ENCODE measurements at places on chromosomes 2 and 18.
A peak's percentile ranks its signal among the peaks of the same experiment; 100 is the strongest.

GRCh38 chr2:65666156-65666725, 233.8 kb upstream of the SPRED2 start:
- no peak for DNase-seq

DNA sequence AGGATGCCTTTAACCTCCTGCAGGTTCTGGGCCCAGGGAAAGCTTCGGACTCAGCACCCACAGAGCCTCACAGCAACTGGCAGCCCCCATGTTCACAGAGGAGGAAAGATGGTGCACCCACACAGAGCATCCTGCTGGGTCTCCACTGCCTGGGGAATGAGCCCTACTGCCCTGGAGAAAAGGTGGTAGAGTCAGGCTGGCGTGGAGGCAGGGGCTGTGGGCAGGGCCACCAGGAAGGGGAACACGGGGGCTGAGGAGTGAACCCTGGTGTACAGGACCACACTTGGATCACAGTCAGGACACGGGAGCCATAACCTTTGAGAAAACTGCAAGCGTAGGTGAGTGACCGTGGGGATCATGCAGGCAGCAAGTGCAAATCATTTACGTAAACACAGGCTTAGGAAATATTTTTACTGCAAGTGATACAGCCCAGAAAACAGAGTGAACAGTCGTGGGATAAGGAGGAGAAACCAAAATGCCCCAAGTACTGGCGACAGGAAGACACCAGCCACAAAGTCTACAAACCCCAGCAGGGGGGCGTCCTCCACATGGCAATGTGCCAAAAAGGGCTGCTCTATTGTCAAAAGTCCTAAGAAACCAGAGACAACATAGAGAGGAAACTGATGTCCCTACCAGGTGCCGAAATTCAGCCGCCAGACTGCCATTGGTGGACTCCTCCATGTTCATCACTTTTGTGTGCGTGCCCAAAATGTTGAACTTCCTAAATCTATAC, 27.6 kb downstream of the STAT1 start:
- no peak for DNase-seq

- DNase-seq = no peak
These were observed 95.6 kb downstream of the CYP26B1 start for GRCh38 chr2:72051971-72052505.

- DNase-seq = no peak
These were observed 70.7 kb downstream of the CALCRL start for GRCh38 chr2:187377340-187377739.

DNA sequence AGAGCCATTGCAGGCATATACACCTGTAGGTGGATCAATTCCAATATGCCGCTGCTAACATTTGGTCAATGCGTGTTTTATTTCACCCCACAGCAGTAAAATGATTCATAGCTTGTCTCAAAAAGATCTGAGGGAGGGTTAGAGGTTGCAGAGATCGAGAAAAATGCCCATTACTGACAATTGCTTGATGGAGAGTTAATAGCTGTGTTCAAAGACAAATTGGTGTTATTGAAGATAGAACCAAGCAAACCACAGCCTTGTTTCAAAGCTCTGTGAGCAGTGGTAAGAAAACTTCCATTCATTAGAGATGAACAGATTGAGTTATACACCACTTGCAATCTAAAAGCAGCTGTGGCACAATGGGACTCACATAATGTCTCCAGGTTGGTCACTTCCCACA, 95.4 kb downstream of the KCNE4 start:
- no peak for DNase-seq

DNA sequence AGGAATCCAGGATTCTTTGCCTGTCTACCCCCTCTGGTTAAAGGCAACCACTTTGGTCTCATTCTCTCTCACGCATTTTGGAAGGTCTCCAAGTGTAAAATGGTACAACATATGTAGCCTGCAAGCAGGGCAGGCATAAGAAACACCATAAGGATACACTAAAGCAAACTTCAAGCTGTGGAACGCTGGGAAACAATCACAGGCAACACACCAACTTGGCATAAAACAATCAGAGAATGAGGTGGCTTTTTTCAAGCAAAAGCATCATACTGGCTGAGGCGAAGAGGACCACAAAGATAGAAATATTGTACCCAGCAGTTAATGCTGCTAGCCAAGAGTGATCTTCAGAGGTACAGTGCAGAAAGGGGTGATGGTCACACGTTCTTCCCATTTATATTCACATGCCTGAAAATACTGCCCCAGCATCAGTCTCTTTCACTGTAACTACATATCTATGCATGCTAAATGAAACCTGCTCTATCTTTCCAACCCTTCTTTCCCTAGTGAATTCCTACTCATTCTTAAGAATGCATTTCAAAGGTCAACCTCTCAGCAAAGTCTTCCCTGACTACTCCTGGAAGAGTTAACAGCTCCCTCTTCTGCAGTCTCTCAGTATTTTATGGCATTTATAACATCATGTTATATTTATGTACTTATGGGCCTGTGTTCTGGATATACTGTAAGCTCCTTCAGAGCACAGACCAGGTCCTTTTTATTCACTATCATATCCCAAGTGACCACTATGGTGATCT, 71.9 kb upstream of the GALNT5 start:
- no peak for DNase-seq

DNA sequence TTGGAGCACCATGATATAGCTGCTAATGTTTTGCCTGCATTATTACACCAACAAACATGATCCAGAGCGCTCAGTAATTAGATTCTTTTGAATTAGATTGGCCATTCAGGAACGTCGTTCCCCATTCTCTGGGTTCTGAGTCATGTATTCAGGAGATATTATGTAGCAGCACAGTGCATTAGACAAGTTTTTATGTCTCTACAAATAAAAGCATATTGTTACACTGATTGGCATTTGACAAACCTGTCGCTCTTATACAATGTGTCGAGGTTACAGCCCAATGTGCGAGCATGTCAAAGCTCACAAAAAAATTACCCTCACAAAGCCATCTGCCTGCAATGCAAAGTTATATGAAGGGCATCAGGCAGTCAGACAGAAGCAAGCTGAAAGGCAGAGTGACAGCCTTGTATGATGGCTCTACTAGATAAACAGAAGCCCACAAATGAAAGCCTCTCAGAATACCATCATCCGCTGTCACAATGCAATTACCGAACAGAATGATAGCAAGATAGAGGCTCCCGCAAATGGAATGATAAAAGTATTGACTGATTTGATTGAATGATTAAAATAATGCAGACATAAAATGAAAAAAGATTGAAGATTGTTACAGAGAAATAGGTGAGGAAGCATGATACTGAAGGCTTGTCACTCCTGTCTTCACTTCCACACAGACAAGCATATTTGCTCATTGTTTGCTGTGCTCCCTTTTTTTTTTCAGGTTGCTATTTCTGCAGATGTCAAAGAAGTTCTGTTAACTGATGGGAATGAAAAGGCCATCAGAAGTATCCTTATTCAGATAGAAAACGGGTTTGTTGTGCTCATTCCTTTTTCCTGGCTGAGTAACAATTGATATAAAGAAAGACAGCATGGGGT, 234.6 kb upstream of the SIX3 start:
- no peak for DNase-seq

- no peak for DNase-seq
These were observed 28.2 kb upstream of the MCM6 start for GRCh38 chr2:135904341-135904989.

GRCh38 chr18:3901811-3902210, 451.8 kb downstream of the TGIF1 start:
- no peak for DNase-seq

DNA sequence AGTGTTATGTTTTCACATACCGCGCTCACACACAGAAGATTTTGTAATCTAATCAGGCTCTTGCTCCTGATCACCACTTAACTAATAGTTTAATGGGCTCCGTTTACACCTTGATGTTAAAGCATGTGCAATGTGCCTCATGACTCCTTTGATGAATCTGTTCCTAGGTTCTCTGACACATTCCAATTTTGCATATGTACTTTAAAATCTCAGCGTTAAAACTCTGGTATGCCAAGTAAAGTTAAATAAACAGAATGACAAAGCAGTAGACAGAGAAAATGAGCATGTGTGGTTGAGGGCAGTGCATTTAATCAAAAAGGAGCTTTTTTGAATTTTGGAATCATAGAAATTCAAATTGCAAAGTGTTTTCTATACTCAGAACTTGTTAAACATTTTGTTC, 96.4 kb downstream of the TCF4 start:
- DNase-seq = no peak

DNA sequence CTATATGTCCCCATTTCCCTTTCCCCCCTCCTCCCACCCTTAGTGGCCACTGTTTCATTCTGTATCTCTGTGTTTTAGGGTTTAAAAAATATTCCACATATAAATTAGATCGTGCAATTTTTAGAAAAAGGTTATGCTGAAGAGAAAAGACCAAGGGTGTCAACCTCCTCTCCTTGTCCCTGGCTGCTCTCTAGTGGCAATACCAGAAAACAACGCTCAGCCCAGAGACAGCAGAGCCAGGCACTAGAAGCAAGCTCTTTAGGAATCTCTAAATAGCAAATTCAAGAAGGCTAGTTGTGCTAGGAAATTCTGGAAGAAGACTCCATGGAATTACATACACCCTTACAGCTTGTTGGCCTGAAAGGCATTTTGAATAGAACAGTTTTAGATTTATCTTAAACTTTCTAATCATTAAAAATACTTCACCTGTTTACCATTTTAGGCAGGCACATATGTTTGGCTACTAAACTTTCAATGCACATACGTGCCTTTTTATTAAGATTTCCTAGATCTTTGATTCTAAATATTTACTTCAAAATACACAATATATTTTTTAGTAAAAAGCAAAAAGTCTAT, 35.1 kb upstream of the RASGRP3 start:
- peak; percentile 49 for DNase-seq

DNA sequence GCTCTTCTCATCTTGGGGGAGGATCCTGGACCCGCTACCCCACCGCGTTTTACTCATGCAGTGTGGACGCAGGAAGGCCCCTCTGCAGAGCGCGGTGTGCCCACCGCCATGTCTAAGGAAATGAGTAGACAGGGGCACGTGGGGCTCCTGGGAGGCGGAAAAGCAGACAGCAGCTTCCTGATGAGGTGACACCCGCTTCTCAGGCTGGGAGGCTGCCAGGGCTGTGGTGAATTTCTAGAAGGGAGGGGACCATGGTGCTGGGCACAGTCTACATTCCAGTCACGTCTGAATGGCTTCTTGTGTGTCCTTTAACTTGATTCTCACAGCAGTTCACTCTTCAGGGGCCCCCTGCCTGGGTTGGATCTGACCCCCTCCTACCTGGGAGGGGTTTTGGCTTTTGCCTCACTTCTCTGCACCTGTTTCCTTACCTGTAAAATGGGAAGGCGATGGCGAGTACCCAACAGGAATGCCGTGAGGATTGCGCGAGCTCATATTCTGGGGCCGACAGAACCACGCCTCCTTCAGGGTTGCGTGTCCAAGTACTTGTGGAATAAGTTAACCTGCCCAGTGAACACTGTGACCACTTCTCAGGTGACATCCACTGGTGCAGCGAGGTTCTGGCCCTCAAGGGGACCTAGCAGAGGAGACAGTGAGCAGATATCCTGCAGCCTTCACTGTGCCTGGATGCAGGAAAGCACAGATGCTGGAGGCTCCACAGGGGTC, 32.3 kb upstream of the MBP start:
- DNase-seq = no peak

DNA sequence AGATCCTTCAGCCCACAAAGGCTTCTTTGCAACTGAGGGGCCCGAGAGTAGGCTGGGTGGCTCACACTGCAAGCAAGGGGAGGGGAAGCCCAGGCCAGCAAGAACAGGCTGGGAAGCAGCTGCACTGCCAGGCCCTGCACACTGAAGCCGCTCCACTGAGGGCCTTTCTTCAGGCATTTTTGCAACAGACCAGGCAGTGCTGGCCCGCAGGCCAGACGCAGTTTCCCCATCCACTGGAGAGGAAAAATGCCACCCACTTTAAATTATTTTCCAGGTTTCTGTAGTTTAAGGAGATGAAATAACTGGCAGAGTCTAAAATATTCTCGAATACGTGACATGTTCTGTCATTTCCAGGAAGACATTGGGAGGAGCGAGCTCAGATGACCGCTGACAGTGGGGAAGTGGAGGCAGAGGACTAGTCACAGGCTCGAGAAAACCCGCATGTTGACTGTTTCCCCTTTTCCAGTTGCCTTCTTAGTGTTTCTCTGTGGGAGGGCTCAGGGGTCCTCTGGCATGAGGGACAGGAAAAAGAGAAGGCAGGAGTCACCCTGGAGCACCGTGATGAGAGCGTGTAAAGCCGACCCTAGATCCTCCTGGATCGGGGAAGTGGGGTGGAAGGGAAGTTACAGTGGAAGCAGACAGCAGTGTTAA, 53.3 kb upstream of the B3GNT7 start:
- DNase-seq = no peak

- DNase-seq = no peak
These were observed 180.3 kb downstream of the EIPR1 start for GRCh38 chr2:3197308-3197707.

DNA sequence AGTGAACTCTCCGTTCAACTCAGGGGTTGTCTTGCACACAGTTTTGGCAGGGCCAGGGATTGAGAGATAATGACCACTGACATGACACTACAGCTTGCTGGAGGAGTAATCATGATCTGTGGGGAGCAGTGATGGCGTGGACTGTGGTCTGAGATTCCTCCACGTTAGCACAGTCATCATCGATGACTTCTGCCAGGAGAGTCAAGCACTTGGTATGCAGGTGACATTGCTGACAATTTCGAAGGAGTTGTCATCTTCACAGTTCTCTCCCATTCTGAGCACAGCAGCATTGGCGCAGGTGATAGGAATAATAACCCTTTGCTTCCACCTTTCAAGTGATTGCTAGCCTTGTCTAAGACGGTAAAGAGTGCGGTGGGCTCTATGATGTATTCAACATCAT, 79.8 kb downstream of the SGPP2 start:
- no peak for DNase-seq

DNA sequence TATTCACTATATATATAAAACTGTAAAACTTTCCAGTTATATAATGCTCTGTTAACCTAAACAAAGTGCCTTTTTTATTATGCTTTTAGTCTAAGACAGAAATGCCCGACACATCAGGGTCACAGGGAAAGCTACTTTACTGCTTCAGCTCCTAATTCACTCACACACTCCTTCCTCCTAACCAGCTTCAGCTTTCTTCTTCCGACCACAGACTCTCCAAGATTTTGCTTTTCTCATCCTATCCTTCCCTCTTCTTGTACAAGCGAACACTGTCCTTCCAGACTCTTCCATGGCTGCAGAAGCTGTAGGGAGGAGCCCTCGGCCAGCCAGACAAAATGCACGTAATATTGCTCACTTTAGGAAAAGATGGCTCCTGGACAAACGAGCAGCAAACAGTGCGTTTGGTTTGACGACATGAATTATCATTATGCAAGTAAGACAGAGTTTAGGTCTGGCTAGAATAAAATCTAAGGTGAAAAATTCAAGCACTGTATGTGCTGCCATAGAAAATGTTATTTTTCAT, 47.5 kb upstream of the HNRNPA3 start:
- DNase-seq = peak; percentile 42

GRCh38 chr2:234252772-234253171, 202.3 kb downstream of the SPP2 start:
- DNase-seq = no peak

DNA sequence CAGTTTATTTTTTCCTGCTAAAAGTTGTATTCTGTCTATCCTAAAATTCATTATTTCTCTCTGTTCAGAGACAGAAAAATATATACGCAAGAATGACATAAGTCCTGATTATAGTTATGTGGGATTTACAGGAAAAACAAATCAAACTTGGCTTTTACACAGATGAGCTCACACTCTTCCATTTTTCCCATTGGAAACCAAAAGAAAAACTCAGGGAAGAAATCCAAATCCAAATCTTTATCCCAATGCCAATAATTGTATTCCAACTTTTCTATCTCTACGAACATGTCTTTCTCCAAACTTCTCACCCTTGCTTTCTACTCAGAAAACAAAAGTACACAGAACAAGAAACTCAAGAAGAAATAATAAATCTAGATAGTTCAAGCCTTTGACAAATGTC, 249.1 kb upstream of the TMEFF2 start:
- no peak for DNase-seq

- DNase-seq = no peak
These were observed 131.4 kb downstream of the ACOXL start for GRCh38 chr2:110863726-110864125.
